ENCODE measurements at places on chromosomes 16 and 17.
A peak's percentile ranks its signal among the peaks of the same experiment; 100 is the strongest.

GRCh38 chr17:14805348-14805747 is 459.8 kb downstream of the PMP22 start:
- DNase-seq, result no peak

DNA sequence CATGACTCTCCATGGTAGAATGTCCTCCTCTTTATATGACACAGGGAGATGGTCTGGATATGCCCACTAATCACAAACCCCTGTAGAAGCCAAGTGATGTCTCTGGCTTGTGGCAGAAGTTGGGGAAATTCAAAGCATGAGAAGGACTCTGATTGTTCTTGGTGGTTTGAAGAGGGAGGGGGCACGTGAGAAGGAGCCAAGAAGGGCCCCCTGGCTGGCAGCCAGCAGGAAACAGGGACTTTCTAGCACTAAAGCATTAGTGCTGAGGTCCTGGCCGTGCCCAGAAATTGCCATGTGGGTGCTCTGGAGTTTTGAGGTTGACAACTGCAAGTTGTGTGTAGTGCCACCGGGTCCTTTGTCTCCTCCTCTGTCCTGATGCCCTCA is 199.9 kb downstream of the LGALS9B start:
- no peak for DNase-seq

DNA sequence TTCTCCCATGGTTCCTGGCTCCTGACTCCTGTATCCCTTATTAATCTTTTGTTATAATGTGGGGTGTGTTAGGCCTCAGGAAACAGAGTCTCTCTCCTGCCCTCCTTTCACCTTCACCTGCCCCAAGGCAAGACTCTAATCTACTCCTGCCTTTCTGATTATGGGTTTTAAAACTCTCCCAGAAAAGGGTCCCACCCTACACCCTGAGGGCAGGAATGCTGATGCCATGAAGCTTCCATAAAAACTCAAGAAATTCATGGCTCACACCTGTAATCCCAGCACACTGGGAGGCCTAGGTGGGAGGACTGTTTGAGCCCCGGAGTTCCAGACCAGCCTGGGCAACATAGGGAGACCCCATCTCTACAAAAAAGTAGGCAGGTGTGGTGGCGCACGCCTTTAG is 18.6 kb upstream of the SRCAP start:
- no peak for DNase-seq

DNA sequence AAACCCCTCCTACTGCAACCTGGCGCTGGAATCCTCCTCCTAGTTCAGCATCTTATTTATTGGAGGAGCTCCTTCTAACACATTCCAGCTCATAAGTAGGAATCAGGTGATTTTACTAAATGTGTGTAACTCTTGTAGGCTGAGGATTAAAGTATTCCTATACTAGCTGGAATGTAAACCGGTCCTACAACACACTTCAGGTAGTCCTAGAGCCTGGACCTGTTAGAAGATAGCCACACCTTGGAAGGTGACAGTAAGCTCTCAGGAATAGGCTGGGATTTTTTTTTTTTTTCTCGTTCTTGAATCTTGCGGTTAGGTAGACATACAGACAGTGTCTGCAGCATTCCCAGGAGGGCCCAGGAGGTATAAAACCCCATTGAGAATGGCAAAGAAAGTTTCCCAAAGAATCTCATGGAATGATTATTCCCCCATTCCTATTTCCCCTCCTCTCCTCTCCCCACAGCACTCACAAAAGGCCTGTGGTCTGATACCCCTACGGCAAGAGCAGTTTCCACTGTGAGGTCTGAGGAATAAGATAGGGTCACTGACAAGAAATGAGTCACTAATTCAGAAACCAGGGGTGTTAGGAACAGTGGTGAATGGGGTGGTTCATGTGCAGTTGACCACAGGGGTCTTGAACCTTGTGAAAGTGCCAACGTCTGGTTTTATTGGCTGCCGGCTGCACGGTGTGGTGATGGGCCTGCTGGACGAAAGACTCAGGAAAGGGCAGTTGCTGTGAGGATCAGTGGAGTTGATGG is 267.1 kb downstream of the UTP18 start:
- no peak for DNase-seq

DNA sequence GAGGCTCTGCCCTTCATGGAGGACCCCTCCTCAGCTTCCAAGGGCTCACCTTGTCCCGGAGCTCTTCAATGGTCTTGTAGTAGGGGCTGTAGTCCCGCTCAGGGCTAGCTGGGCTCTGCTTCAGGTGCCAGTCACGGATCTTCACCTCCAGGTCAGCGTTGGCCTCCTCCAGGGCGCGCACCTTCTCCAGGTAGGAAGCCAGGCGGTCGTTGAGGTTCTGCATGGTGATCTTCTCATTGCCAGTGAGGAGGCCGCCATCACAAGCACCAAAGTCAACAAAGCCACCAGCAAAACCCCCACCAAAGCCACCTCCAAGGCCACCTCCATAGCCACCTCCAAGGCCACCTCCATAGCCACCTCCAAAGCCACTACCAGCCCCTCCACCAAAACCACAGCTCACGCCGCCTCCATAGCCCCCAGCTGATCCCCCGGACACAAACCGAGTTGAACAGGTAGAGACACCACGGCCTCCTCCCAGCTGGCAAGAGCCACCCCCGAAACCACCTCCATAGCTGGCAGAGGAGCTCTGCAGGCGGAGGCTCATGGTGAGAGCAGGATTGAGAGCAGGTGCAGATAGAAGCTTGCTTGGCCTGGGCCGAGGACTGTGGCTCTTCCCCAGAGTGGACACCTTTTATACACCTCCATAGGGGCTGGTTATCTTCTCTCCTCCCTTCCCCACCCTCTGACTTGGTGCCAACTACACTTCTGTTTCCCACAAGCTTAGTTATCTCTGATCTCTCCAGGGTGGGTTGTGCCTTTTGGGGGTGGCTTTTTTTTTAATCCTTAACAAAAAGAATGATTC is at the start of gene KRT13:
Gene KRT13 (minus strand): TSS at position 606 of the 802 bp plus-strand sequence. CDS start 62 bp downstream, at position 544.
- no peak for DNase-seq

GRCh38 chr17:55296171-55296695 is 31.5 kb downstream of the HLF start:
- no peak for DNase-seq

GRCh38 chr17:5922476-5922875 is 147.7 kb upstream of the WSCD1 start:
- DNase-seq, result no peak

GRCh38 chr17:9239793-9240658 is 218.7 kb downstream of the NTN1 start:
- DNase-seq, result no peak

- no peak for DNase-seq
These were observed 26.5 kb upstream of the ADGRG1 start for GRCh38 chr16:57601801-57602478.

GRCh38 chr17:41632482-41633105 is 8.2 kb upstream of the KRT17 start:
- no peak for DNase-seq

GRCh38 chr16:1633310-1633709 is 21.1 kb downstream of the CRAMP1 start:
- DNase-seq, result no peak

- DNase-seq, result no peak
These were observed 13.7 kb downstream of the HOXB4 start for GRCh38 chr17:48564188-48565021.

GRCh38 chr17:16434662-16435061 is 19.3 kb downstream of the TRPV2 start:
- no peak for DNase-seq

DNA sequence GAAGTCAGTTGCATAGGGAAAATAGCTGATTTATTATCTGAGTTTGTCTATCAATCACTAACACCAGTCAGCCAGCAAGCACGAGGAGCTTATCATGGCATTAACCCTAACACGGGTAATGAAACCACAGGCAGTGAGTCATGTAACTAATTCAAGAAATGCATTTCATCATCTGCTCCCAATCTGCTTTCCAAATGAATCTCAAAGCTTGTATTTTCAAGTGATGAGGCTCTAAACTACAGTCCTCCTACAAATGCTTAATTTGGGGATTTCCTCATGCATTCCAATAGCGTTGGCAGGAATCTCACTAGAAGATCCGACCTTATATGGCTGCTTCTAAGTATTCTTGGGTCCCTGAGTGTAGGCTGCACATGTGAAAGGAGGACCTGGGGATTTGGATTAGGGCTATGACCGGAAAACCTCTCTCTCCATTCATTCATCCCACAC is 118.4 kb upstream of the HSBP1 start:
- DNase-seq, result peak; percentile 98

GRCh38 chr16:28477311-28477920 is 5.3 kb upstream of the NPIPB7 start:
- DNase-seq, result no peak

GRCh38 chr17:4940555-4941318 is 669 bp downstream of the RNF167 start:
- no peak for DNase-seq

DNA sequence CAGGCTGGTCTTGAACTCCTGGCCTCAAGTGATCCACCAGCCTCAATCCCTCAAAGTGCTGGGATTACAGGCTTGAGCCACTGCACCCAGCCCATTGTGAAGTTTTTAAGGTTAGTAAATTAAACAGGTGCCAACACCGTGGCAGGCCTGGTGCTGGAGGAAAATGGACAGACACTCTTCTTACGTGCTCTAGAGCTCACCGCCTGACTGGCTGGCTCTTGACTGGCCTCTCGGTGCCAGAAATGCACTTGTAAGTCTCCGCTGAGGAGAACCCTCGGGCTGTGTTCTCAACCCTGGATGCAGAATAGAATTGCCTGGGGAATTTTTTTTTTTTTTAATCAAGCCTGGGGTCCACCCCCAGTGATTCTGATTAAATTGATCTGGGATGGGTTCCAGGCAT is 10.3 kb upstream of the HAS3 start:
- DNase-seq, result no peak

GRCh38 chr17:27743281-27743885 is 56.9 kb downstream of the NOS2 start:
- DNase-seq, result no peak

GRCh38 chr17:13074026-13074425 is 56.2 kb upstream of the ELAC2 start:
- peak; percentile 31 for DNase-seq

GRCh38 chr16:31273676-31274075 is 13.9 kb downstream of the ITGAM start:
- no peak for DNase-seq

DNA sequence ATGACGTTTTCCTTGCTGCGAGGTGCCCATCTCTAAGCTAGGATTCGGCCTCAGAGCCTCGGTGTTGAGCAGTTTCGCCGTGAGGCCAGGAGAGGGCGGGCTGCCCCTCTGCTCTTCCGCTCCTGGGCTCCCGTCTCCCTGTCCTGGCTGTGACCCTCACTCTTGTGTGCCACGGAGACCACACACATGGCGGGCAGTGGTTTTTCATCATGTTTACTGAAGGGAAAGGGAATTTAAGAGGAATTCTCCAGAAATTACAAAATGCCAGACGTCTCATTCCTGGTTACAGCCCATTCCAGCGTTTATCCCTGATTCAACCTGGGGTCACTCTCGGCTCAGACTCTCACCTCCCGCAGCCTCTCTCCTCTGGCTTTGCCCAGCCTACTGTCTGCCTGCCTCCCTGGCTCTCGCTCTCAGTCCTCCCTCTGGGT is 96.8 kb upstream of the ELAC2 start:
- peak; percentile 77 for DNase-seq

- no peak for DNase-seq
These were observed 41.6 kb upstream of the ASIC2 start for GRCh38 chr17:33334703-33335102.

- no peak for DNase-seq
These were observed 12.0 kb upstream of the RPL13 start for GRCh38 chr16:89548344-89549006.

GRCh38 chr17:74481621-74482020 is 15.2 kb downstream of the CD300A start:
- no peak for DNase-seq

GRCh38 chr16:29911676-29912010 is 11.4 kb downstream of the ASPHD1 start:
- DNase-seq, result no peak

DNA sequence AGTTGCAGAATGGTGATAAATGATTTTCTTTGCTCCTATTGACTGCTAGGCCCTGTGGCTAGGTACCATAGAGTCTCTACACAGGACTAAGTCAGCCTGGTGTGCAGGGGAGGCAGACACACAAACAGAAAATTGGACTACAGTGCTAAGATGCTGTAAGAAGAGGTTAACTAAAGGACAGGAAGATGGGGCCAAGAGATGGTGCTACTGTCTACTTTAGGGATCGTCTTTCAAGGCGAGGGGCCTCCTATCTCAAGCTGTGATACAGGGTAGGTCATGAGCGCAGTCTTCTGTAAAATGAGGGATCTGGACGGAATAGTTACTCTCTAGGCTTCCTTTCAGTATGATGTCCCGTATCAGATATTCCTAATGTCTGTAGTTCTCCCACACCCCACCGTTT is 817 bp downstream of the NME1 start:
- DNase-seq, result no peak

DNA sequence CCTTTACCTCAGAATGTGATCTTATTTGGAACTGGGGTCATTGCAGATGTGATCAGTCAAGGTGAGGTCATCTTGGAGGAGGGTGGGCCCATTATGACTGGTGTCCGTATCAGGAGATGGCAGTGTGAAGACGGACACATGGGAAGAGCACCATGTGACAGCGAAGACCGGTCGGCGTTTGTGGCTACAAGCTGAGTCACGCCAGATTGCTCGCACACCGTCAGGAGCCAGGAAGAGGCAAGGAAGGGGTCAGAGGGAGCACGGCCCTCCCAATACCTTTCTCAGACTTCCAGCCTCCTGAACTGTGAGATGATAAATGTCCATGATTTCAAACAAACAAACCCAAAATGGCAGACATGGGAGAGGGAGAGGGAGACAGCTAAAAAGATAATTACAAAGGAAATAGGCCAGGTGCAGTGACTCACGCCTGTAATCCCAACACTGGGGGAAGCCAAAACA is 13.2 kb downstream of the STARD3 start:
- DNase-seq, result no peak

- DNase-seq, result no peak
These were observed 18.2 kb upstream of the FASN start for GRCh38 chr17:82116246-82116645.

GRCh38 chr17:72349491-72349995 is 228.7 kb downstream of the SOX9 start:
- no peak for DNase-seq

GRCh38 chr16:81633680-81634379 is 145.3 kb upstream of the PLCG2 start:
- DNase-seq, result no peak

- no peak for DNase-seq
These were observed 38.7 kb upstream of the NFAT5 start for GRCh38 chr16:69526831-69527655.

DNA sequence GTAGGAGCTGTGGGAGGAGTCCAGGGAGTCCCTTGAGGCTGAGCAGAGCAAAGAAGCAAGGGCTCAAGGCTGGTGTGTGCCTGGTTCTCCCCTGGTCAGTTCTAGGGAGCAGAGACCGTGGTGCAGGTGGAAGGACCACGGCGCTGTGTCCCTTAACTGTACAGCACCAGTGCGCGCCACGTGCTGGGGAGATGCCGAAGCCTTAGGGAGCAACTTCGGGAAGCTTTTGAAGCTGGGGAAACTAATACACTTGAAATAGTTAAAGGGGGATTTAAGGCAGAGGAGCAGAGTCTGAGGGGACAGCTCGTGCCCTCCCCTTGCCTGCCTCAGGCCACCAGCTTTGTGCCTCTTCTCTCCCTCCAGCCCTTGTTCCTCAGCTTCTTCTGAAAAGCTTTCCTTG is 27.5 kb downstream of the MINK1 start:
- DNase-seq, result no peak

GRCh38 chr17:39240631-39241030 is 14.9 kb upstream of the STAC2 start:
- DNase-seq, result no peak

- no peak for DNase-seq
These were observed 347.2 kb downstream of the SLC39A11 start for GRCh38 chr17:72745241-72745640.

- DNase-seq, result no peak
These were observed 57.5 kb upstream of the MARCHF10 start for GRCh38 chr17:62865586-62865985.

All from AG04449 (cell line).